ENCODE measurements at places on chromosomes 5 and 9. TPM values are rescaled to one million over a fixed set of nuclear protein-coding genes. Genes with fewer than 3 reads are reported as not detected.

CCL21 gene
- total RNA-seq = 8.2 TPM

GRCh38 chr5:140408750-140409241 lies 7.2 kb downstream of the ANKHD1 start:
- DNase-seq = no peak

GRCh38 chr5:173851595-173852243 lies 36.4 kb upstream of the CPEB4 start:
- DNase-seq = no peak

- peak; percentile 65 for DNase-seq
Measured at GRCh38 chr5:59760785-59761348, 132.7 kb downstream of the PDE4D start.

UBTD2 gene
- total RNA-seq = 23.9 TPM

DNA sequence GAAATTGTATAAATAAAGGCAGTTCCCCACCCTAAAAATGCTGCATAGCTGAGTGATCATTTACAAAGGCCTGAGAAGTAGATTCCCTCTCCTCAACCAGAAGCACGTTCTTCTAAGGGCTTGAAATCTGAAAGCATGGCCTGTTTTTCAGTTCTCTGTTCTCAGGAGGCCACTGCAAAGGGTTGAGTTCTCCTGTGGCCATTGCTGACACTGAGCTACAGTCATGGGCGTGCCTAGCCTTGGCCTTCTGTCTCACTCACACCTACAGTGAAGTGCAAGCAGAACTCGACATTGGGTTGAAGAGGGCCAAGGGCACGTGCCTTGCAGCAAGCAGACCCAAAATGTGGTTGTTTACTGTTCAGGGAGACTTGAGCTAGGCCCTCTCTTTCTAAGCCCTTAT lies 276.6 kb upstream of the VLDLR start:
- no peak for DNase-seq

BTNL9 gene
- total RNA-seq = not detected

SAXO1 gene
- 0.06 TPM for total RNA-seq

DNA sequence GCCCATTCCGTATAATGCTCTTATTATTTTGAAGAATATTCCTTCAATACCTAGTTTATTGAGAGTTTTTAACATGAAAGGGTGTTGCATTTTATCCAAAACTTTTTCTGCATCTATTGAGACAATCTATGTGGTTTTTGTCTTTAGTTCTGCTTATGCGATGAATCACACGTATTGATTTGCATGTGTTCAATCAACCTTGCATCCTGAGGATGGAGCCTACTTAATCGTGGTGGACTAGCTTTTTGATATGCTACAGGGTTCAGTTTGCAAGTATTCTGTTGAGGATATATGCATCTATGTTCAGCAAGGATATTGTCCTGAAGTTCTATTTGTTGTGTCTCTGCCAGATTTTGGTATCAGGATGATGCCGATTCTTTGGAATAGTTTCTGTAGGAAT lies 1070.3 kb upstream of the CDH18 start:
- no peak for DNase-seq

GRCh38 chr5:179975713-179976134 lies 68.0 kb upstream of the TBC1D9B start:
- no peak for DNase-seq

DNA sequence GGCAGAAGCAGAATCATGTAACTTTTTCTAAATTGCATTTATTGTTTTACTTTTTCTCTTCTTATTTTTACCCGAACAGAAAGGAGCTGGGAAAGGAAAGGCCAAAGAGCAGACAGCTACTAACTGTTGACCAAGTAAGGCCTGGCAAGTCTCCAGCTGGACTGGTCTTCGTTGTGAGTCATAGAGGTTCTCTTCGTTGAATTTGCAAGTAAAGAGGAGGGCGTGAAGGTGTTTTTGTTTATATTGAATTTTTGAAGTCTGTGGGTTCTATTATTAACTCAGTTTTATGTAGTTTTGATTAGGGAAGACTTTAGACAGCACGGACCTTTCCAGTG lies 416.5 kb upstream of the CCNH start:
- no peak for DNase-seq

All from cardiac muscle cell (in vitro differentiated cells and primary cell).